ENCODE measurements at places on chromosomes 3 and 15. TPM values are rescaled to one million over a fixed set of nuclear protein-coding genes. Genes with fewer than 3 reads are reported as not detected.

- DNase-seq, result no peak
Observed at GRCh38 chr3:194489736-194490612, 3.2 kb upstream of the ATP13A3 start.

- no peak for DNase-seq
Observed at GRCh38 chr3:9615003-9615628, 34.2 kb upstream of the MTMR14 start.

- no peak for DNase-seq
Observed at GRCh38 chr3:197880491-197881269, 69.3 kb upstream of the RPL35A start.

GRCh38 chr15:55766676-55767075 lies 23.7 kb upstream of the PRTG start:
- DNase-seq, result no peak

GRCh38 chr3:186251948-186252619 lies 110.0 kb downstream of the DGKG start:
- no peak for DNase-seq

DNA sequence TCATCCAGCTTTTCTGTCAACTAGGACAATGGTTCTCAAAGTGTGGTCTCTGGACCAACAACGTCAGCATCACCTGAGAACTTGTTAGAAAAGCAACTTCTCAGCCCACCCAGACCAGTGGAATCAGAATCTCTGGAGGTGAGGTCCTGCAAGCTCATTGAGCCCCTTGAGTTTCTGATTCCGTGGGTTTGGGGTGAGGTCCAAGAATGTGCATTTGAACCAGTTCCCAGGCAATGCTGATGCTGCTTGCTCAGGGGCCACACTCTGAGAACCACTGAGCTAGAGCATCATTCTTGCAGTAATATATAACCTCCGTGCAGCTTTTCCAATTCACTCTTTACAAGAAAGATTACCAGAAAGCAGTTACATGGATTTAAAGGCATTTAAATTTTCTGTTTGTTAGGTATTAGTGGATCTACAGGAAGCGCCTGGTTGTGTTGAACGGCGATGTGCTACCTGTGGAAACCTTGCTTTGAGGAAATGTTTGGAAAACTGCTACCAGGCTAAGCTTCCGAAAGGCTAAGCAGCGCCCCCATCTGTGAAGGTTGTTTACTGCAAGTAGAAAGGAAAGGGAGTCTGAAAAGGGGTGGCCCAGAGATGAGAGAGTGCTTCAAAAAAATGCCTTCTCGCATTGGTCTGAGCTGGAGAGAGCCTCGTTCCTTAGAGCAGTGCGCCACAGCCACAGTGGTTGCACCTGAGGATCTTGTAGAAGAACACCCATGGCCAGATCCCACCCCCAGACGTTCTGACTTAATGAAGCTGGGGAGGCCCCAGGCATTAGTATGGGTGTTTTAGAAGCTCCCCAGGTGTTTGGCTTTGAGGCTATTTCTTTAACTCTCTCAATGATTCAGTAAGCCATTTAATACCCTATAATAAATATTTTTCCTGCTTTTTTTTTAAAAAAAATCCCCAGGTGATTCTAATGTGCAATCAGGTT lies 50.0 kb downstream of the RLBP1 start:
- DNase-seq, result peak; percentile 51

DNA sequence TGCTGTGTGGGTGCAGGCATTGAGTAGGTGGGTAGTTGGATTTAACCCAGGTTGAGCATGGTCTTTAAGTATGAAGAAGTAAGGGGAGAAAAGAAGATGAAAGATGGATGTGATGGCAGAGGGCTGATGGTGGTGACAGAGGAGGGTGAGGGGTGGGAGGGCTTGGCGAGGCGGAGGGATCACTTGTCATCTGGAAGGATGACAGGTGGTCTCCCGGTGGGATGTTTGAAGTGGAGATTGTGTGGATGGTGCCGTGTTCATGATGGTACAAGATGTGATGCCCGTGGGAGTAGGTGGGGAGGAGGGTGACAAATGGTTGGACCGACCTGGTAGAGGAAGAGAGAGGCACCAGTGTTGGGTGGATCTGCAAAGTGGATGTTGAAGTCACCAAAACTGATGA lies 208.8 kb downstream of the RPLP1 start:
- DNase-seq, result no peak

DNA sequence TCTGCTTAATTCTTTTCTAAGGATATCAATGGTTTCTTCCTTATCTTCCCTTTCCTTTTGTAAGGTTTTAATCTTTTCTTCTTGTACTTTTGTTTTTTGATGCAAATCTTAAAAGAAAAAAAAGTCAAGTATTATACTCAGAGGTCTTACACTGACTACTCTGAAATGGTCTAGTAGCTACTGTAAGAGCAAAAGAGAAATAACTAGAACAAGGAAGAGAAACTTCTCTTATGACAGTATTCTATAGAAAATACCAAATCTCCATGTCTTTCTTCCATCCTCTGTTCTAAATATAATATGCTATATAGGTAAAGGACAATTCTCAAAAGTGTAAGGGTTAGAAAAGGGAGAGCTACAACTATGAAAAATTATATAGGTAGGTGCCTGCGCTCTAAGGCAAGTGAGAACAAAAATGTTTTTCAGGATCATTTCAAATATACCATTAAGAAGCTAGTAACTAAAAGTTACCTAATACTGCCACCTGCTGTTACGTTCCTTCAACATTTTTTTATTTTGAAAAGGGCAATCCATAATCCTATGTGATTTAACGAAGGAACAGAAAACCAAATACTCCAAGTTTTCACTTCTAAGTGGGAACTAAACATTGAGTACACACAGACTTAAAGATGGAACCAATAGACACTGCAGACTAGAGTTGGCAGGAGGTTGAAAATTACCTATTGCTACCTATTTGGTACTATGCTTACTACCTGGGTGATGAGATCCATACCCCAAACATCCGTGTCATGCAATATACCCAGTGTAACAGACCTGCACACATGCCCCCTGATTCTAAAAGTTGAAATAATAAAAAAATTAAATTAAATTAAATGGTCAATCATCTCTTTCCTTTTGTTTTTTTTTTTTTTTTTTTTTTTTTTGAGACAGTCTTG lies 36.7 kb downstream of the CIP2A start:
- DNase-seq, result no peak

DNA sequence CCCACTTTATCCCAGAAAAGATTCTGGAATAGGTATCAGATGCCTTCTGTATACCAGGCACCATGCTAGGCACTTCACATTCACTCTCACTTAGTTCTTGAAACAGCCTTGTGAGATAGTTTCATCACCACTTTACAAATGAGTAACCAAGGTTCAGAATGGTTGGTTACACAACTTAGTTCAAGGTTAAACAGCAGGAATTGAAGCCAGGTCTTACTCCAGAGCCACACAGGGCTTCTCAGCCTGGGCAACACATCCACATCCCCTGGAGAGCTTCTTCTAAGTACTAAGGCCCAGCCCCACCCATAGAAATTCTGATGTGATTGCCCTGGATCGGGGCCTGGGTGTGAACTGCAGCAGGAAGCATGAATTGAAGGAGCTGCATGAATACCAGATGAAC lies 18.6 kb downstream of the WHAMM start:
- no peak for DNase-seq

- no peak for DNase-seq
Observed at GRCh38 chr3:175105066-175105465, 245.9 kb downstream of the NAALADL2 start.

DNA sequence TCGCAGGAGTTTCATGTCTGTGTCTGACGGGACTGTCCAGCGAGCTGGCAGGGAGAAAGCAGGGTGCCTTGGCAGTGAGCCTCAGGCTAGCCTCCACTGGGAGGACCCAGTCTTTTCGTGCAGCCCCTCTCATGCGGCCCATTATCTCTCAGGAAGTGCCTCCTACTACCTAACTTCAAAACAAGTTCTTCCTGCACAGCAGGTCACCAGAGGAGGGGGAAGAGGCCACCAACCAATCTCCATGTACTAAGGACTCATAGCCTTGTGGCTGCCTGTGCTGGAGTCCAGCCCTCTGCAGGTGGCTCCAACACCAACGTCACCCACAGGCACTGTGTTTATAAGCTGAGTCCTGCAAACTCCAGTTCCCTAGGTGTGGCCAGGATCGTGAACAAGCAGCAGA lies 4.8 kb downstream of the VIPR1 start:
- peak; percentile 63 for DNase-seq

GRCh38 chr3:115448851-115449250 lies 174.5 kb upstream of the GAP43 start:
- no peak for DNase-seq

- DNase-seq, result no peak
Observed at GRCh38 chr3:184656829-184657681, 54.8 kb downstream of the MAGEF1 start.

GRCh38 chr15:73517566-73517965 lies 74.6 kb downstream of the REC114 start:
- no peak for DNase-seq

- DNase-seq, result no peak
Observed at GRCh38 chr15:67127331-67127664, 61.9 kb downstream of the SMAD3 start.

DNA sequence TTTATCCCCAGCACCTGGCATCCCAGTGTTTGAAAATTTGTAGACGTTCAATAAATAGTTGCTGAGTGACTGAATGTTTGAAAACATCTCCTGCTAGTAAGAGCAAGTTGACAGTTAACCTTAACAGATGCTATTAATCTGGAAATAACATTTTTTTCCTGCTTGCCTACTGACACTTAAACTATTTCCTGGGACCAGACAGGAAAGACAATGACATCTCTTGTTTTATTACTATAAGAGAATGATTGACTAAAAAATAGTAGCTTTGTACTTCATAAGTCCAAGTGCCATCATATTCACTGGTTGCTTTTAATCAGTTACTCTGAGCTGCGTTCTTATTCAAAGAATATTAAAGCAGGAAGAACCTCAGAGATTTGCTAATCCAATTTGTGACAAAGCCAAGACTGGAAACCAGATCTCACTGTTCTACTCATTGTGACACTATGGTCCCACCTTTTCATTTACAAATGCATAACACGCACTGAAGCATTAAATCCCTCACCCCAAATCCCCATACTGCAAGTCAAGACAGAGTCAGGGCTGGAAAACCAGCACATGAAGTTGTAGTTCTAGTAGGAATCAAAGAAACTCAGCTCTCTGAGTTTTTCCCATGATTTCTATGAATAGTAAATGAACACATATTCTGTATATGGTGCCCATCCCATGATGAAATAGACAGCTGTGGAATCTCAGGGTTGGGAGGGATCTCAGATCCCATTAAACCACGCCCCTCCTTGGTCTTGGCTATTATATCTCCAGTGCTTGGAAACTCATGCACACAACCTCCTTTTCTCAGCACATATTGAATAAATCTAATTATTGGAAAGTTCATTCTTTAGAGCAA lies 212.7 kb upstream of the P2RY1 start:
- DNase-seq, result no peak

GRCh38 chr3:63500196-63500595 lies 152.3 kb upstream of the SNTN start:
- DNase-seq, result no peak

DNA sequence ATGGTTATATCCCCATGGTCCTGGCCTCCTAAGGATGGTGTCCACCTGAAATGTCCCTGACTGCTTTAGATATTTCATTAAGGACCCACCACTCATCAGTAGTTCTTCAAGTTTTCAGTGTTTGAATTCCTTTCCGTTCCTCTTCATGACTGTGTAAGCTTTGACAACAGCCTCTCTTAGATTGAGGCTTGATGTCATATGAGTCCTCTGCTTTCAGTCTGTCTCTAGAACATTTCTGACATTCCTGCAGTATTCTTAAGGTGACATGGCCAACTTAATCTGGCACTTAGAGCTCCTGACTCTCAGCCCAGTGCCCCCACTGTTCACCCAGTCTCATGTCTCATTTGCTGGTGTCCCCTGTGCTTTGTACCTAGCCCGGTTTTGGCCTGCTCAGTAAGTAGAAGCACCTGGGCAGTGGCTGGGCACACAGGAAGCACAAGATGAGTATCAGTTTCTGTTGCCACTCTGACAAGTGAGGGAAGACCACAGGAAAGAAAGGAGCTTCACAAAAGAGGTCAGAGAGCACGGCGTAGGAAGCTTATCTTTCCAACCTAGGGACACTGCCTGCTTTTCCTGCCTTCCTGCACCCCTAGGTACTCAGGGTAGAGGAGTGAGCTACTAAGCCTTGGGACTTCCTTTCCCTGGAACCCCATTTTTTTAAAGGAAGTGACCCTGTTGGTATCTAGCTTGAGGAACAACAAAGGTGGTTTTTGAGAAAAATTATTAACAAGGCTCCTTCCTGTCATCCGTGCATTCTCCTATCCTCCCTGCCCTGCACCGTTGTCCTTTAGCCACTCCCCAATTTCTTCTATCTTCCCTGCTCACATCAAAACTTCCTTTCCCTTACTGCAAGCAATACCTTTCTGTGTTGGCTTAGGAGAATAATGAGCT lies 103.1 kb downstream of the KLHL25 start:
- no peak for DNase-seq

GRCh38 chr15:45573961-45574629 lies 13.1 kb upstream of the BLOC1S6 start:
- DNase-seq, result no peak

- no peak for DNase-seq
Observed at GRCh38 chr3:185049710-185050109, 103.2 kb downstream of the C3orf70 start.

DNA sequence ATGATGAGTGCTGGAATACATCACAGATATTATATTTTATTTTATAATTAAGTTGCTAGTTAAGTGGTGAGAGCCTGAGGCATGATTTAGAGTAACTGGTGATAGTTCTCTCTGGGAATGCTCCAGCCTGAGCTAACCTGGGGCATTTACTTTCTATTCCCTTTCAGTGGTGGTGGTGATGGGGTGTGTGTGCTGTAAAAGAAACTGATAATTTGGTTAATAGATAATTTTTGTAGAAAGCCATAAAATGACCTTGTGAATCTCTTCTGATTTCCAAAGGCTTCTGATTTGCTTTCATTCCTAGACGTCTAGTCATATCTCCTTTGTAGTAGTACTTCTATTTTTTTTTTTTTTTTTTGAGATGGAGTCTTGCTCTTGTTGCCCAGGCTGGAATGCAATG lies 46.8 kb upstream of the DPPA4 start:
- DNase-seq, result no peak

DNA sequence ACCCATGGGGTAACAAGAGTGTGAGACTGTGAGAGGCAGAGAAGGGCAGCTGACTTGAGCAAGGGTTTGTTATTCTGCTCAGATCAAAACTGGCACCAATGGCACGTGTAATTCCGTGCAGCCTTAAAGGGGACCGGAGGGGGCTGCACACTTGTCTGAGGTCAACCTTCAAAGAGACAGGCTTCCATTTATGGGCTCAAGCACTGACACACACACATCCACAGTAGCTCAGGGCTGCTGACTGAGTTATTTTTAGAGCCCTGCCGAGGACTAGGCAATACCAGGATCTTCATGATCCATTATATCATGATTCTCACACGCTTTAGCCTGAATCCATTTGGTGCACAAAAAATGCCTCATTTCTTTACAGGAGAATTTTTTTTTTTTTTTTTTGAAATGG lies 20.6 kb upstream of the SPTBN5 start:
- DNase-seq, result no peak

- no peak for DNase-seq
Observed at GRCh38 chr3:58293516-58293915, 12.5 kb upstream of the RPP14 start.

GRCh38 chr15:75685195-75685594 lies 27.5 kb downstream of the CSPG4 start:
- DNase-seq, result no peak

The CNTN3 gene
- 20.4 TPM for total RNA-seq

The GATA2 gene
- total RNA-seq, result 12.9 TPM

The DLL4 gene
- total RNA-seq, result 0.33 TPM

The SATB1 gene
- total RNA-seq, result 36.1 TPM

The ADAMTS7 gene
- 0.33 TPM for total RNA-seq

The CNTN6 gene
- not detected for total RNA-seq

The CD80 gene
- 0.26 TPM for total RNA-seq

The QTRT2 gene
- total RNA-seq, result 10.6 TPM

The IGSF11 gene
- total RNA-seq, result 3.0 TPM

The CADPS gene
- 22.1 TPM for total RNA-seq

The ANKRD63 gene
- total RNA-seq, result not detected

All from body of pancreas (tissue), 4 donors.